ENCODE measurements at places on chromosomes 4 and X.

- DNase-seq: no peak
Measured at GRCh38 chrX:22396408-22396807, 123.7 kb downstream of the CBLL2 start.

- no peak for DNase-seq
Measured at GRCh38 chr4:144421839-144422565, 224.0 kb upstream of the HHIP start.

DNA sequence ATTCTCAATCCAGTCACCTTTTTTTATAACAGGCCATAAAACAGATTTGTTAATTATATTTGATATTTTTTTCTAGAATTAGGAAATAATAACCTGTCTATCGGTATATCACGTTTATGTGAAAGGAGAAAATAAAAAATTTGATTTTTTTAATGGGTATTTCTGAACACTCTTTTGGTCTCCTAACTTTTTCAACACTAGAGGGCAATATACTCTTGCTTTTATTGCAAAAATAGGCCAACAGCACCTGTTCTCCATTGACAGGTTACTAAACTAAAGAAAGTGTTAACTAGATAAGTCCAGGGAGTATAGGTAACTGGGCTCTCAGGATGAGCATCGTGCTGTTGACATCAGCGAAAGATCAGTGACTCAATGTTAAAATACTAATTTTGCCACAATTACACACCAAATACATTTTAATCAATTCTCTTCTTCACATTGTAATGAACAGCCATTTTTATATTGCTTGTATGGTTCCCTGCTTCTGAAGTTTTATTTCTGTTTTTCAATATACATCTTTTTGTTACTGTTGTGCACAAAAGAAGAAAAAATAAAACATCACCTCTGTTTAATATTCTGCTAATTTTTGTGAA, 22.8 kb downstream of the NDST4 start:
- no peak for DNase-seq

- no peak for DNase-seq
Measured at GRCh38 chr4:68358988-68359387, 9.1 kb upstream of the YTHDC1 start.

- no peak for DNase-seq
Measured at GRCh38 chr4:186628058-186628711, 72.8 kb upstream of the MTNR1A start.

DNA sequence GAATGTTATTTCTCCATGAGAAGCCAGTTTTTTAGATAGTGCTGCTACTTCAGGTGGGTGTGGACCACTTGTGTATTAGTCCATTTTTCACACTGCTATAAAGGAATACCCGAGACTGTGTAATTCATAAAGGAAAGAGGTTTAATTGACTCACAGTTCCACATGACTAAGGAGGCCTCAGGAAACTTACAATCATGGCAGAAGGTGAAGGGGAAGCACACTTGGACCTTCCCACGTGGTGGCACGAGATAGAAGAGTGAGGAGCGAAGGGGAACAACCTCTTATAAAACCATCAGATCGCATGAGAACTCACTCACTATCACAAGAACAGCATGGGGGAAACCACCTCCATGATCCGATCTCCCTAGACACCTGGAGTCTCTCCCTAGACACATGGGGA, 3.4 kb upstream of the PPID start:
- no peak for DNase-seq

- DNase-seq: no peak
Measured at GRCh38 chr4:14636563-14636962, 365.7 kb upstream of the CPEB2 start.

DNA sequence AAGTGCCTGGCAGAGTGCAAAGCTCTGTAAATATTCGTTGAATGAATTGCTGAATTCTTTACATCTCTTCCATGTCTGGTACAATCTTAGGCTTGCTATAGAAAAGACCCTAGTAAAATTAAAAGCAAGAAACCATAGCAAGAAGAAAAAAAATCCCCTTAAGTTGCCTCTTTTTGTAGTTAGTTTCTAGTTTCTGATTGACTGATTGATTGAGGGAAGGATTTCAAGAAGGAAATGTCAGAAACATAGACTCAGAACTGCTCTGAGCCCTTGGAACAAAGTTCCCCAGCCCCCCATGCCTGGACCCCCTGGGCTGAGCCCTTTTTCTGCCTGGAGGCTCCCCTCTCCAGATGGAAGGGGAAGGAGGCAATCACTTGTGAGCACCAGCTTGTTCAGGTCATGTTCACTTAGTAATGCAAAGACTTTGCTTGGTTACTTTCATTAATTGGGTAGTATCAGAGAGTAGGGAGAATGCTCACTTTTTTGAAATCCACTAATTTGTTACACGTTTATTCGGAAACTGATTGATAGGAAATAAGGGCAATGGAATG, 35.6 kb downstream of the DAPP1 start:
- DNase-seq: no peak

DNA sequence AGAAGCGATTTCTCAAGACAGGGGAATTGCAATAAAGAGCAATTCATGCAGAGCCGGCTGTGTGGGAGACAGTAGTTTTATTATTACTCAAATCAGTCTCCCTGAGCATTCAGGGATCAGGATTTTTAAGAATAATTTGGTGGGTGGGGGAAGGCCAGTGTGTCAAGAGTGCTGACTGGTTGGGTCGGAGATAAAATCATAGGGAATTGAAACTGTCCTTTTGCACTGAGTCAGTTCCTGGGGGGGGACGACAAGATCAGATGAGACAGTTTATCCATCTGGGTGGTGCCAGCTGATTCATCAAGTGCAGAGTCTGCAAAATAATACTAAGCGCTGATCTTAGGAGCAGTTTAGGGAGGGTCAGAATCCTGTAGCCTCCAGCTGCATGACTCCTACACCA, 502.4 kb downstream of the NLGN4X start:
- no peak for DNase-seq

- DNase-seq: no peak
Measured at GRCh38 chrX:66018585-66019309, 21.1 kb downstream of the VSIG4 start.

All from stimulated activated CD8-positive, alpha-beta memory T cell treated with anti-CD3 and anti-CD28 coated beads, Interleukin-4, amount 100 ng/mL, for 1 hour (primary cell).